ENCODE measurements at places on chromosomes 16 and 17. TPM values are rescaled to one million over a fixed set of nuclear protein-coding genes. Genes with fewer than 3 reads are reported as not detected.

Gene KRT32
- polyA plus RNA-seq: not detected

Gene KRTAP4-5
- polyA plus RNA-seq: not detected

Gene KRTAP2-1
- polyA plus RNA-seq: not detected

Gene KRTAP4-2
- polyA plus RNA-seq: not detected

Gene KRTAP2-3
- polyA plus RNA-seq: not detected

Gene CBLN1
- 1.8 TPM for polyA plus RNA-seq

Gene PGAP3
- 31.8 TPM for polyA plus RNA-seq

Gene ACSM3
- polyA plus RNA-seq: 14.6 TPM

Gene MAPT
- 10.0 TPM for polyA plus RNA-seq

GRCh38 chr17:69495787-69496186 lies 81.3 kb downstream of the MAP2K6 start:
- DNase-seq: no peak
- peaks cover 2% of the 10 kb centered on the region for H3K4me1 ChIP-seq
- H3K4me3 ChIP-seq: no peak overlapping the region
- no peak overlapping the region for H3K27ac ChIP-seq
- no peaks in the 10 kb centered on the region for H3K36me3 ChIP-seq

DNA sequence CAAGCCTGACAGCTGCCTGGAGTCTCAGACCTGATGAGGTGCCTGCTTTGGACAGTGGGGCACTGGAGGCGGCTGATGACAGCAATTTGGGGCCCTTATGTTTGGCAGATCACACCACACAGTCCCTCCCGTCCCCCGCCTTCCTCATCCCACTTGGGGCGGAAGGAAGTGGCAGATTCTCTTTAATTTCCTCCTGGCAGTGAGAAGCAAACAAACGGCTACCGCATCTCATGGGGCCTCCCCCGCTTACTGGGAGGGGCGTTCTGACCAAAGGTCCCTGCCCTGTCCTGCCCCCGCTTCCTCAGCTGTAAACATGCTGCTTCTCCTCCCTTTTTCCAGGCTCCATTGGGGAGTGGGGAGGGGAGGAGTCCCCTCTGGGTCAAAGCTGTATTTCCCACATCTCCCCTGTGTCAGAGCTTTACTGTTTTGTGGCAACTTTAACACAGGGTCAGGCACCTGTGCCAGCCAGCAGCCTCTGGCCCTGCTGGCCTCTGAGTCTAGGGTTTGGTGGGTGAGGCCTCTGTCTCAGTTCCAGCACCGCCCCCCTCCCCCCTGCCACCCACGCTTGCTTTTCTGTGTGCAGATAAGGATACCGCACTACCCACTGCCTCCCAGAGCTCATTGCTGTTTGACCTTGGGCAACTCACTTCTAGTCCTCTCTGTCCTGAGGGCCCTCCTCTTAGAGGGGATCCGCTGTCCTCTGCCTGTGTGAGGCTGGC lies 5.4 kb upstream of the NFATC3 start:
- H3K4me3 ChIP-seq: no peak overlapping the region
- peak overlapping the region; percentile 91 for H3K27ac ChIP-seq
- no peaks in the 10 kb centered on the region for H3K27me3 ChIP-seq
- H3K36me3 ChIP-seq: peaks cover 21% of the 10 kb centered on the region
- DNase-seq: peak; percentile 88
- peaks cover 66% of the 10 kb centered on the region for H3K4me1 ChIP-seq

DNA sequence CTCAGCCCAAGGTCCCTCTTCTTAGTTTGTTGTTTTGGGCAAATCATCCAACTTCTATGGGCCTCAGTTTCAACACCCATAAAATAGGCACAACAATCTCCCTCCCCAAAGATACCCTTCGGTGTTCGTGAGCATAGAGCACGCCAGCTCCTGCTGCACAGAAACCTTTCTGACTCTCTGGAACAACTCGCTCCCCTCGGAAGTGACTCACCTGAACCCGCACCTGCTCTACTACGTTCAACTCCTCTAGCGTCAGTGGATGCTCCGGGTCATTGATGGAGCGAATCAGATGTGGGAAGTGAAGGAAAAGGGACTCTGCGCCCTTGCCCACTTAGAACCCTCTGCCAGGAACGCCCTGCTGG lies 445 bp downstream of the CIAO2B start:
- H3K27me3 ChIP-seq: no peaks in the 10 kb centered on the region
- DNase-seq: no peak
- H3K27ac ChIP-seq: peak overlapping the region; percentile 96
- peaks cover 41% of the 10 kb centered on the region for H3K4me1 ChIP-seq
- H3K4me3 ChIP-seq: peak overlapping the region; percentile 93
- peaks cover 22% of the 10 kb centered on the region for H3K36me3 ChIP-seq

DNA sequence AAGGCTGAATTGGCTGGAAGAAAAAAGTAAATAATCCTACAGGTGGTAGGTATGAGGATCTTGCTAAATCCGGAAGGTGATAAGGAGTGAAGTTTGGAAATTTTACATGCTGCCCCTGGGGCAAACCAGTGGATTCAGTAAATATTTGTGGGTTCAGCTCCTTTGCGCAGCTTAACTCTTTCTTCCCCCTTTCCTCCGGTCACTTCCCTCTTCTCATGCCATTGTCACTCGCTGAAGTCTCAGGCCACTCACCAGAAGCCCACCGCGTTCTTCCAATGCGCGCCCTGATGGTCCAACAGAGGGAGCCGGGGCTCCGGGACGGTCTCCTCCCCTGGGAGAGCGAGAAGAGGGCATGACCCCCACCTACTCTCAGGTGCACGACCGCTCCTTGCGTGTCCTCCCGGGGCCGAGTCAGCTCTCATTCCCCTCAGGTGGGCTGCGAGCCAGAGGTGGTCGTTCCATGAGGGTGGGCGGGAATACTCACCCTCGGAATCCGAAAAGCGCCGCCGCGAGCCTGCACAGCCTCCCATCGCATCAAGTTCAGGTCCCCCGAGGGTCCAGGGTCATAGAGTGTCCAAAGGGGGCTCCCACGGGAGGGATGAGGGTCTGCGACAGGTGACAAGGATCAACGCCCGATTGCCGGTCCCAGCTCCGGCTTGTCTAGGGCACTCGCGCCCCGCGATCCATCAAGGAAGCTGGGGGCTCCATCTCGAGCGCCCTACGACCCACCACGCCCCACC lies 474 bp downstream of the CLN3 start:
- H3K27ac ChIP-seq: peak overlapping the region; percentile 99
- peaks cover 19% of the 10 kb centered on the region for H3K4me1 ChIP-seq
- H3K27me3 ChIP-seq: no peaks in the 10 kb centered on the region
- H3K4me3 ChIP-seq: peak overlapping the region; percentile 100
- DNase-seq: peak; percentile 58

- no peaks in the 10 kb centered on the region for H3K36me3 ChIP-seq
- no peak overlapping the region for H3K4me3 ChIP-seq
- no peak overlapping the region for H3K27ac ChIP-seq
- peaks cover 38% of the 10 kb centered on the region for H3K4me1 ChIP-seq
- H3K27me3 ChIP-seq: peaks cover 3% of the 10 kb centered on the region
Measured at GRCh38 chr17:29045026-29045425, 2.1 kb downstream of the PIPOX start.

DNA sequence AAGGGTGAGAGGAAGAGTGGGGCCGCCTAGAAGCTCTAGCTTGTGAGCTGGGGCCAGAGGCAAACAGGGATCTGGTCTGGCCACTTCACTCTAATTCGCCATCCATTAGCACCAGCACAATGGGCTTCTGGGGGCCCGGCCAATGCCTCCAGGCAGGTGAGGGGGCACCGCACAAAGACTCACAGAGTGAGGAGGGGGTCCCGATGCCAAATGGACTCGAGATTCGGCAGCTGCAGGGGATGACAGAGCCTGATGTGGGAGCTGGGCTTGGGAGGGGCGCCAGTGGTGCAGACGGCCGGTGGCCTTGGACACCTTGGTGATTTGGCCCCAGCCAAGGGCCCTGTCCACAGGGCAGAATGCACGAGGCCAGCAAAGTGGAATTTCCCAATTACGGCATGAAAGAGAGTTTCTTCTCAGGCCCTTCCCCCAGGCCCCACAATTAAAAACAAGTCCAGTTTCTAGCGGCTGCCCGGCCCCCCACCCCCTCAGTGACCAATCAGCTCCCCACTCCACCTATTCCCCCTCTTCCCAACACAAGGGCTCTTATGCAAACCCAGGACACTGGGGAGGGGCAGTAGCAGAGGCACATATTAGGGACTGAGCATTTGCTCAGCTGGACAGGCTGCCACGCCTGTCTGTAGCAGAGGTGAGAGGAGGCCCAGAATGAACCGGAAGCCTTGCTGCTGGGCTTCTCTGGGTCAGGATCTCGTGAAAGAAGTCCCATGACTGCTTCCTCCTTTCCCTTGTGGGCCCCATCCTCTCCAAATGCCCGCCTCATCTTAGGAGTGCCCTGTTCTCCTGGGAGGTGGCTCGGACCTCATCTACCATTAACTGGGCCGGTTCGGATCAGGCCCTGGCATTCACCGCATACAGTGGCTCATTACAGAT lies 39.4 kb upstream of the MTSS2 start:
- H3K27me3 ChIP-seq: no peaks in the 10 kb centered on the region
- no peak for DNase-seq
- H3K36me3 ChIP-seq: peaks cover 47% of the 10 kb centered on the region
- H3K4me3 ChIP-seq: no peak overlapping the region
- peaks cover 23% of the 10 kb centered on the region for H3K4me1 ChIP-seq
- peak overlapping the region; percentile 77 for H3K27ac ChIP-seq

- no peak for DNase-seq
- no peaks in the 10 kb centered on the region for H3K36me3 ChIP-seq
- H3K4me1 ChIP-seq: peaks cover 40% of the 10 kb centered on the region
- H3K4me3 ChIP-seq: no peak overlapping the region
Measured at GRCh38 chr17:75078284-75079022, 9.3 kb upstream of the SLC16A5 start.

GRCh38 chr16:48914070-48914469 lies 304.1 kb upstream of the N4BP1 start:
- no peaks in the 10 kb centered on the region for H3K4me1 ChIP-seq
- no peak overlapping the region for H3K27ac ChIP-seq
- DNase-seq: no peak
- H3K4me3 ChIP-seq: no peak overlapping the region
- H3K36me3 ChIP-seq: no peaks in the 10 kb centered on the region

DNA sequence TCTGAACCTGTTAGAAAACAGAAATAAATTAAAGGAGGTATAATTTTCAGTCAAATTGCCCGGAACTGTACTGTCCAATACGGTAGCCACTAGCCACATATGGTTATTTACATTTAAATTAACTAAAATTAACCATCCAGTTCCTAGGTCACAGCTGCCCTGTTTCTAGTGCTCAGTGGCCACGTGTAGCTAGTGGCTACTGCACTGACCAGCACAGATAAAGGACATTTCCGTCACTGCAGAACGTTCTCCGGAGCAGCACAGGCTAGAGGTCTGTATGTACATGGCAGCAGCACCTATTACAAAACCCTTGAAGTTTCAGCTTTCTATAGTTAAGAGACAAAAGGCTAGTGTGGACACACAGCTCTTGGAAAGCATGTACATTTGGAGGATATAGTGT lies 33.7 kb downstream of the CPSF4L start:
- H3K27me3 ChIP-seq: no peaks in the 10 kb centered on the region
- no peaks in the 10 kb centered on the region for H3K36me3 ChIP-seq
- H3K4me3 ChIP-seq: no peak overlapping the region
- DNase-seq: no peak
- peaks cover 8% of the 10 kb centered on the region for H3K4me1 ChIP-seq
- H3K27ac ChIP-seq: no peak overlapping the region

DNA sequence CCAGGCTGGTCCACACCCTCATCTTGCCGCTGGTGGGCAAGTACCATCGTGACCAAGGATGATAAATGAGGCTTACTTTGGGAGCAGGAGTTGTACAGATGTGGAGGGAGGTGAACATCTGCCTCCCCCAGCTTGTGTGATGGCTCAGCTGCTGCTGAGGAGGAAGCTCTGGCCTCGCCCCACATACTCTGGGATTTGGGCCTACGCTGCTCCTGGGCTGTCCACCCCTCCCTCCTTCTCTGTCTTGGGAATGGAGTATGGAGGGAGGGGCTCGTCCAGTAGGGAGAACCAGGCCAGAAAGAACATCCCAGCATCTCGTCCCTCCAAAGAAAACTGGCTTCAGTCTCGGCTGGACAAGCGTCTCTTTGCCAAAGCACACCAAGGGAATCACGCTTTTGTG lies 134.8 kb upstream of the CDC42EP4 start:
- DNase-seq: no peak
- H3K36me3 ChIP-seq: no peaks in the 10 kb centered on the region
- H3K27ac ChIP-seq: no peak overlapping the region
- no peaks in the 10 kb centered on the region for H3K4me1 ChIP-seq
- no peak overlapping the region for H3K4me3 ChIP-seq

GRCh38 chr17:29659155-29659554 lies 36.4 kb upstream of the CORO6 start:
- H3K27me3 ChIP-seq: no peaks in the 10 kb centered on the region
- no peak overlapping the region for H3K4me3 ChIP-seq
- H3K27ac ChIP-seq: no peak overlapping the region
- peaks cover 6% of the 10 kb centered on the region for H3K36me3 ChIP-seq

DNA sequence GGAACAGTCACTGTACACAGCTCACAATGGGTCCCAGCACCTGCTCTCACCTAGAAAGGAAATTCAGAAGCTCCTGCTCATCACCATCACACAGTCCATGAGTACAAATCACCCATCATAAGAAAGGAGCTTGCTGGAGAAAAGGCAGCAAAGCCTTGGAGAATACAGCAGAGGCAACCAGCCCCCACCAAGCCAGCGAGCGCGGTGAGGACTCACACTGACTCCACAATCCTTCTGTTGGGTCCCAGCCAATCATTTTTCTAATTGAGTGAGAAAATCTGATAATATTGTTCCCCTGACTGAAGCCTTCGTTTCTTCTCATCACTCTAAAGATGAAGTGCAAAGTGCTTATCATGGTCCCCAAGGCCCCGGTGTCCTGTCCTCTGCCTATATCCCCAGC lies 298.3 kb downstream of the SLC39A11 start:
- DNase-seq: no peak
- H3K4me3 ChIP-seq: no peak overlapping the region
- H3K4me1 ChIP-seq: no peaks in the 10 kb centered on the region

DNA sequence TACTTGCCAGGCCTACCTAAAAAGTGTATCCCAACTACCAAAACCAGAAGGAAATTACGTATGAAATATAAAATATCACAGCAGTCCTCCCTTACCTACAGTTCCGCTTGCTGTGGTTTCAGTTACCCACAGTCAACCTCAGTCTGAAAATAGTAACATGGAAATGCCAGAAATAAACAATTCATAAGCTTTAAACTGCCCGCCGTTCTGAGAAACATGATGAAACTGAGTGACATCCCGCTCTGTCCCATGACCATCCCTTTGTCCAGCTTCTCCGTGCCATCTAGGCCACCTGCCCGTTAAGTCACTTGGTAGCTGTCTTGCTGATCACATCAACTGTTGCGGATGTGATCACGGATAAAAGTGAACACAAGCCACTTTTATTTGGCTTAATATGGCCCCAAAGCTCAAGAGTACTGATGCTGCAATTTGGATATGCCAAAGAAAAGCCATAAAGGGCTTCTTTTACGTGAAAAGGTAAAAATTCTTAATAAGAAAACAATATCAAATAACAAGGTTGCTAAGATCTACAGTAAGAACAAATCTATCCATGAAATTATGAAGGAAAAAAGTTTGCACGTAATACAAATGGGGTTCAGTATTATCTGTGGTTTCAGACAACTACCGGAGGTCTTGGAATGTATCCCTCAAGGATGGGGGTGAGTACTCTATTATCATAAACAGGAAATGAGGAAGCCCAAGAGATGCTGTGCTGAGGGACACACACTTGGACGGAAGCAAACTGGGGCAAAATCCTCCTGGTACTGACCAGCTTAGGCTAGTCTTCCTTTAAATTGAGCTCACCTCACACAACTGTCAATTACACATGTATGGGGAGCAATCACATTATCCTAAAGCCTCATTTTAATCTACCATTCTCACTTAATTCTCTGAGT lies 8.2 kb downstream of the USP22 start:
- no peak for DNase-seq
- no peaks in the 10 kb centered on the region for H3K27me3 ChIP-seq
- H3K27ac ChIP-seq: no peak overlapping the region
- H3K36me3 ChIP-seq: peaks cover 20% of the 10 kb centered on the region
- H3K4me3 ChIP-seq: no peak overlapping the region
- H3K4me1 ChIP-seq: no peaks in the 10 kb centered on the region

- no peak overlapping the region for H3K4me3 ChIP-seq
- H3K36me3 ChIP-seq: no peaks in the 10 kb centered on the region
- DNase-seq: peak; percentile 46
Measured at GRCh38 chr17:45235416-45236281, 14.0 kb downstream of the FMNL1 start.
